ENCODE measurements at places on chromosomes 6 and 20.
A peak's percentile ranks its signal among the peaks of the same experiment; 100 is the strongest.

GRCh38 chr6:55756531-55757031 is 118.8 kb downstream of the BMP5 start:
- DNase-seq: no peak

GRCh38 chr6:84639396-84639795 is 125.0 kb downstream of the TBX18 start:
- no peak for DNase-seq

DNA sequence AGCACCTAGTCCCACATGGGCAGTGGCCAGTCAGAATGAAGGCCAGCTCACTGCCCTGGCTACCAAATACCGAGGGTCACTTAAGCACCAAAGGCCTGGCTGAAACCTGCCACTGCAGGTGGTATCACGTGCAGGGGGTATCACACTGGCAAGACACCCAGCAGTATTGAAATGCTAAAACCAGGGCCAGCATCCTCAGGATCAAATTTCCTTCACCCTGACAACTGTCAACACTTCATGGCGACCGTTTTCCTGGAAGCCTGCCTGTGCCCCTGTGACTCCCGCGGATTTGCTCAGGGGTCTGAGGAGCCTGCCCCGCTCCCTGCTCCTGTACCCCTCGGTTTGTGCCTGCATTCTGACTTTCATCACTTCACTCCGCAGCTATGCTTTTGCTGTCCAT is 151.1 kb downstream of the TTLL2 start:
- DNase-seq: no peak

- DNase-seq: no peak
These were observed 11.5 kb upstream of the SSR1 start for GRCh38 chr6:7324520-7324919.

DNA sequence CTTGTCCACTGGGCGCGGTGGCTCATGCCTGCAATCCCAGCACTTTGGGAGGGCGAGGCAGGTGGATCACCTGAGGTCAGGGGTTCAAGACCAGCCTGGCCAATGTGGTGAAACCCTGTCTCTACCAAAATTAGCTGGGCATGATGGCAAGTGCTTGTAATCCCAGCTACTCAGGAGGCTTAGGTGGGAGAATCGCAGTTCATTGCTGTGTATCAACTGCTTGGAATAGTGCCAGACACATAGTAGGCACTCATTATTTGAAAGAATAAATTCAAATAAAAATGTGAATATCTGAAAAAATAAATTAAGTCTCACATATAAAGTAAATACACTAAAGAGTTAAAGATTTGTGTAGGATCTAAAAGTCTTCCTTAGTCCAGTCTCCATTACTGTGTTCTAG is 1.9 kb downstream of the PAK1IP1 start:
- DNase-seq: no peak

GRCh38 chr6:90026216-90026615 is 131.9 kb downstream of the GJA10 start:
- no peak for DNase-seq

GRCh38 chr6:127129251-127129650 is 10.8 kb downstream of the RSPO3 start:
- DNase-seq: no peak

- DNase-seq: no peak
These were observed 184.9 kb upstream of the TSHZ2 start for GRCh38 chr20:52787216-52787615.

- DNase-seq: no peak
These were observed 145.4 kb downstream of the DST start for GRCh38 chr6:56497240-56497639.

- no peak for DNase-seq
These were observed 951 bp upstream of the TRIM31 start for GRCh38 chr6:30113841-30114240.

GRCh38 chr20:15475483-15475882 is 1097.8 kb downstream of the KIF16B start:
- peak; percentile 12 for DNase-seq

- no peak for DNase-seq
These were observed 131.1 kb upstream of the SOX4 start for GRCh38 chr6:21462519-21462852.

DNA sequence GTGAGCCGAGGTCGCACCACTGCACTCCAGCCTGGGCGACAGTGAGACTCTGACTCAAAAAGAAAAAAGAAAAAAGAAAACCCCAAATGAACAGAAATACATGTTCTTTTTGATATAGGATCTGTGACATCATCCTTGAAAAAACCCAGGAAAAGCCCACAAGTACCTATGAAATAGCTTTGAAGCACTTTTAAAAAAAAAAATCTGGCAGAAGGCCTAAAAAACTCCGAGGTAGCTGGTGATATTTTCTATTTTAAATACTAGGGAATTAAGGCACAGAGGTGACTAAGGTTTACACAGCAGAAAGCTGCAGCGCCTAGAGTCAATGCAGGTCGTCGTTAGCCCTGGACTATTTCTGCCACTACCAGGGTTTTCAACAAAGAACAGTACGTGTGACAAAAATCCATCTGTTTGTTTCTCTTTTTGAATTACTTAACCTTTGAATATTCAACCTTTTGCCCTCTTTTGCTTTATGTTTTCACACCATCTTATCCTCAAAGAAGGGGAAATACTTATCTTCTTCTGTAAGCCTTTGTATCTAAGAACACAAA is 39.4 kb upstream of the EEF1A1 start:
- DNase-seq: no peak

GRCh38 chr20:16007962-16008361 is 565.3 kb downstream of the KIF16B start:
- DNase-seq: no peak

- no peak for DNase-seq
These were observed 39.3 kb upstream of the ID1 start for GRCh38 chr20:31565699-31566318.

- no peak for DNase-seq
These were observed 5.3 kb downstream of the PTK6 start for GRCh38 chr20:63531686-63532448.

DNA sequence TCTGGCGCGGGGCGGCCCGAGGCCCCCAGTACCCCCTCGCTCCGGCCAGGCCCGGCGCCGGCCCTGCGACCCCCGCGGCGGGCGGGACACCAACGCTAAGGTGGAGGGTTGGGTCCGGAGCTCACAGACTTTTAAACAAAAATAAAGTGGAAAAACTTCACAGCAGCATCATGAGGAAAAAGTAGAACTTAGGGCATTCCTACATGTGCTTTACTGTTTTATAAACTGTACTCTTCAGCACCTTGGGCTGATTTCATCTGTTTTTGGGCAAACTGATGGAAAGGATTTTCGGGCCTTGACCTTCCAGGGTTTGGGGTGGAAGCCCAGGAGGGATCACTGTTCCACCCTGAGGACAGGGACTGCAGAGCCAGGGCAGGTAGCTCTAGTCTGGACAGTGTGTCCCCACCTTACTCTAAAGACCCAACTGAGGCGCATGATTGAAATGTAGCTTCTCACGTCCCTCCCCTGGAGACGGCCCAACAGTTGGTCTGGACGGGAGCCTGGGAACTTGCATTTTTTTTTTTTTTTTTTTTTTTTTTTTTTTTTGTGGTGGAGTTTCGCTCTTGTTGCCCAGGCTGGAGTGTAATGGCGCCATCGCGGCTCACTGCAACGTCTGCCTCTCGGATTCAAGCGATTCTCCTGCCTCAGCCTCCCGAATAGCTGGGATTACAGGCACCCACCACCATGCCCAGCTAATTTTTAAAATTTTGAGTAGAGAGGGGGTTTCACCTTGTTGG is 740 bp downstream of the NELFCD start:
- DNase-seq: no peak

DNA sequence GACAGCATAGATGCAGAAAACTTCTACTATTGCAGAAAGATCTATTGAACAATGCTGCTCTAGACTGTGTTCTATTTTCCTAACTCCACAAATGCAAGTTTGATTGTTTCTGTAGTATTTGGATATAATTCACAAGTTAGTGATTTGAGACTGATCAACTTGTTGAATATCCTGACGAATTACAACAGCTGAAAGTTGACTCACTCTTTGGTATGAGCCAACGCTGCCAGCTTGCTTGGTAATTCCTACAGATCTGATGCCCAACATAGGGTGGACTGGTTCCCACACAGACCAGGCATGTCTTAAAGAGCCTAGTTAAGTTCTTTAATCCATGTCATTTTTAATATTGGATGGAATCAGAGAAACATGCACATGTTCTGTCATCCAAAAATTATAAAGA is 231.0 kb upstream of the RAB32 start:
- DNase-seq: no peak

DNA sequence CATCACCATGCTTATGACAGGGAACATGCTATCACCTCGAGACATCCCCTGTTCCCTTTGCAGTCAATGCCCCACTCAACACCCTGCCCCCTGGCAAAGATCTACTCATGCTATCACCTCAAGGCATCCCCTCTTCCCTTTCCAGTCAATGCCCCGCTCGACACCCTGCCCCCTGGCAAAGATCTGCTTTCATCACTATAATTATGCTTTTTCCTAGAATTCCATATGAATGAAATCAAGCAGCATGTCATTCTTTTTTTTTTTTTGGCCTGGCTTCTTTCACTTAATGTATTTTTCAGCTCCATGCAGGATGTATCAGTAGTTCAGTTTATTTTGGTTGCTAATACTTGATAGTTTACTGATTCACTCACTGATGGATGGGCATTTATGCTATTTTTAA is 554.9 kb downstream of the CDH26 start:
- no peak for DNase-seq

DNA sequence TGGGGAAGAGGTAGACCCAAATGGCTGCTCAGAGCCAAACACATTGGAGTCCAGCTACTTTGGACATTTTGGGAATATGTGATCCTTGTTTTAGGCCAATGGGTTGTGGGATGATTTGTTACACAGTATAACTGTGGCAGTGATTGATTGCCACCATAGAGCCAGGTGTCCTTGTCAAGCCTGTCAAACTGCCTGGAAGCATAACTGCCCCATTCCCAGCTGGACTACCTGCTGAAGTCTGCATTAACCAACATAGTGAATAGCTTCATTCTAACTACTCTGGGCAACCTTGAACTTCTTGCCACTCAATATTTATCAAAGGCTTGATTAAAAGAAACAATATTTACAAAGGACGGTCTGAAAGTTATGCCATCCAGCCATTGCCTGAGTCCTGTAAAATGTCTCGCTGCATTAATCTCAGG is 164.7 kb downstream of the LINC00237 start:
- DNase-seq: no peak

GRCh38 chr6:88695937-88696336 is 267.5 kb downstream of the RNGTT start:
- DNase-seq: no peak

GRCh38 chr6:141316236-141316635 is 816.5 kb upstream of the GJE1 start:
- no peak for DNase-seq

DNA sequence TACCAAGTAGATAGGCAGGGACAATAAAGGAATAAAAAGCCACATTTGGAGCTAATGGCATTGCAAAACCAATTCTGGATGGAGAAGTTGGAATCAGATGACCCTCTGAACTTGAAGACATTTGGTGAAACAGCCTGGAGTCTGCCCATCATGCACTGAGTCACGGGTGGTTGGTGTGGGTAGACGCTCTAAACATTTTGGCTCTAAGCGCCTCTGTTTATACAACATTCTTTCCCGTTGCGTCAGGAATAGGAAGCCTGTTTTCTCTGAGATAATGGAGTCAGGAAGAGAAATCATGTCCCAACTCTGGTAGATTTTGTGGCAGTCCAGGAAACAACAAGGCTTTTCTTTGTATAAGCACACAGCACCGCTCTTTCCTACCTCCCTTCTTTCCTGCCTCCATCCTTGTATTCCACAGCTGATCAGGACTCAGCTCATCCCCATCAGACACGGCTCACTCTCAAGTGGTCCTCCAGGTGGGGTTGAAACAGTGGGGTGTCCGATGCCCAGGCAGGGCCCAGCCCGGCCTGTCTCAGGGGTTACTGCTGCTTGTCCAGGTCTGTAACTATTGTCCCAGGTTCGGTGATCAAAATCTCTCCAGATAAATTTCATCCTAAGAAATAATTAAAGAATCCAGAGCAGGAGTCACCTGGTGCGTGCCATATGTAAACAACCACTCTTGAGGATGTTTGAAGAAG is 12.1 kb upstream of the RAMACL start:
- no peak for DNase-seq

DNA sequence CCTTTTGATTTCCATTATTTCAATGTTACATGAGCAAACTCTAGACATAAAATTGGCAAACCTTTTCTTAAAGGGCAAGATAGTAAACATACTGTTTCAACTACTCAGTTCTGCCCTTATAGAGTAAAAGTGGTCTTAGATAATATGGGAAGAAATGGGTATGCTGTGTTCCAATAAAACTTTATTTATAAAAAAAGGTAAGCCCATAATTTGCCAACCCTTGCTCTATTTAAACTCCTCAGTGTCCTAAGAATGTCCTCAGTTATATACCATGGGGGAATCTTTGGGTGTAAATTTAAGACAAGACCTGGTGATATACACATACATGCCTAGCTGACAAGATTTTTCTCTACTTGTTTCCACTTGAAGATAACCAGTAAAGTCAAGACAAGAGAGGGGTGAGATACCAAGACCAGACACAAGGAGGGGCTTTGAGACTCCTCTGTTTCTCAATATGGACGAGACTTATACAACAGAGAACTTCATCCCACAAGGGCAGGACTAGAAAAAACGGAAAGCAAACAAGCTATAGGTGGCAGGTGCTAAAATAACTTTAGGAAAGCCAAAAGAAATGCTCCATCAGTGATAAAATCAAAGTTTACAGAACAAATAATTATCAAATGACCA is 10.5 kb downstream of the SNX3 start:
- DNase-seq: no peak

DNA sequence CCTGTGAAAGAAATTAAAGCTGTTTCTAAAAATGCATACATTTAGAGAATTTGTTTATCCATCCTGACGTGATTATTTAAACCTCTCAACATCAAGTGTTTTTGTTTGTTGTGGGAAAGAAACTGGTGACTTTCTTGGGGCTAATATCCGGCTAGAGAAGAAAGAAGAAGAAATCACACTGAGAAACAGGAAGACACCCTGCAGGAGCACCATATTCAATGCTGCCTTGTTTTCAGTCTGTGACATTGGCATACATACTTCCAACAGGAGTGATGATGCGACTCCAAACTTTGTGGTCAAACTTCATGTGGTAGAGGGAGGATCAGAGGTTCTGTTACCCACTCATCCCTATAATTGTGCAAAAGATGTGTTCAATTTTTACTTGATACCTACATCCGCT is 997.6 kb upstream of the CITED2 start:
- no peak for DNase-seq

GRCh38 chr6:43547222-43547621 is 28.6 kb downstream of the XPO5 start:
- DNase-seq: no peak

DNA sequence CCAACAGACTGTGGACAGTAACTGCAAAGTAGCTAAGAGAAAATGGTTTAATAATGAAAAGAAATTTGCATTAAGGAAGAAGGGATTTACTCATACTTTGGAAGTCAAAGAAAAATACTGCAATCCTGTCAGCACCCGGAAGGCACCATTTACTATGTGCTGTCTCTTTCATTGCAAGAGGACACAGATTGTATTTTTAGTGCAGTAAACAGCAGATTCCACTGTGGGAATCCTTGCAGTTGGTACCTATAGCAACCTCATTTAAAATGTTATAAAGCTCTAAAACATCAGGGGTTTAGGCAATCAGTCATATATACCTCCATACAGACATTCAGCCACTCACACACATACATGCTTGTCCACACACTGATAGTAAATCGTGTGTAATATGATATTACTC is 346.8 kb downstream of the PKHD1 start:
- no peak for DNase-seq

- DNase-seq: no peak
These were observed 27.3 kb upstream of the TCP11 start for GRCh38 chr6:35168461-35168861.

- DNase-seq: no peak
These were observed 63.3 kb upstream of the MAP7 start for GRCh38 chr6:136613477-136613876.

- no peak for DNase-seq
These were observed 14.7 kb downstream of the FKBP1A start for GRCh38 chr20:1377984-1378734.
